ENCODE measurements at places on chromosomes 7 and 10. TPM values are rescaled to one million over a fixed set of nuclear protein-coding genes. Genes with fewer than 3 reads are reported as not detected.

IDI2 gene
- 0.09 TPM for total RNA-seq

IGF2BP3 gene
- 29.7 TPM for total RNA-seq

WEE2 gene
- not detected for total RNA-seq

FBXO24 gene
- total RNA-seq: 0.35 TPM

ZNF777 gene
- total RNA-seq: 21.0 TPM

TBX20 gene
- total RNA-seq: 2.0 TPM

Data from A549 treated with AZD2906 at 1 μM for 4 hours (cell line).